ENCODE measurements at places on chromosomes 7 and 10.

GRCh38 chr10:72370201-72370722 lies 15.5 kb upstream of the DNAJB12 start:
- no peak for DNase-seq

DNA sequence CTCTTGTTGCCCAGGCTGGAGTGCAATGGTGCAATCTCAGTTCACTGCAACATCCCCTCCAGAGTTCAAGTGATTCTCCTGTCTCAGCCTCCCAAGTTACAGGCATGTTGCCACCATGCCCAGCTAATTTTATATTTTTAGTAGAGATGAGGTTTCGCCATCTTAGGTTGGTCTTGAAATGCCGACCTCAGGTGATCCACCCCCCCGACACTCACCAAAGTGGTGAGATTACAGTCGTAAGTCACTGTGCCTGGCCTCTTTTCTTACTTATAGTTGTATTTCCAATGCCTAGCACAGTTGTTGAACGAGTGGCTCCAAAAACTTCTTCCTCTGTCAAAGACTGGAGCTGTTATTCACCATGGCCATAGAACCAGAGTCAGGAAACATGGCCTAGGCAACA lies 6.7 kb downstream of the RNF216 start:
- DNase-seq = no peak

- DNase-seq = no peak
Measured at GRCh38 chr7:155729847-155730246, 82.4 kb downstream of the SHH start.

DNA sequence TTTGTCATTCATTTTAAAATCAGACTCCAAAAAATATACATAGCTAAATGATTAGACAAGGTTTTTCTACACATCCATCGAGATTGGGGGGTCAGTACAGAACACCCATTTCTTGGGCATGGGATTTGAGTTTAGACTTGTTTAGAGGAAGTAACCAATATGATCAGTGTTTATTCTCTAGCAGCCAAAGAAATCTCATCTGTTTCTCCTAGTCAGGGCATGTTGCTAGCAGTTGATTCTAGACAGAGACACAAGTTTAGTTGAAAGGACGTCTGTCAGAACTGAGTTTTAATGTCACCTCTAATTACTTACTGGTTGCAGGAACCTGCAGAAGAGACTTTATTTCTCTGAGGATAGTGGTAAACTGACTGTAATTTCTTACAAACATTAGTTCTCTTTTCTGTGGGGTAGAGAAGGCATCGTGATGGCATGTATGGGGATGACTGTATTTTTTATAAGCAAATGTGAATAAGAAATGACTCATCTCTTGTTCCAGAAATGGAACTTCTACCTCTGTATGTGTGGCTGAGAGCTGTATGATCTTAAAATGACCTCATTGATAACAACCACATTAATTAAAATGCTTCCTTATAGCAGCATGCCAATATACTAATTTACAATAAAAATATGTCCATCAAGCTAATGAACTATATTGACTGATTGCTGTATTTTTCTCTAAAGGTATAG lies 30.6 kb upstream of the RHOBTB1 start:
- no peak for DNase-seq

- no peak for DNase-seq
Measured at GRCh38 chr10:128930515-128930914, 536.5 kb upstream of the MGMT start.

- DNase-seq = no peak
Measured at GRCh38 chr7:94778711-94779459, 123.0 kb upstream of the SGCE start.

DNA sequence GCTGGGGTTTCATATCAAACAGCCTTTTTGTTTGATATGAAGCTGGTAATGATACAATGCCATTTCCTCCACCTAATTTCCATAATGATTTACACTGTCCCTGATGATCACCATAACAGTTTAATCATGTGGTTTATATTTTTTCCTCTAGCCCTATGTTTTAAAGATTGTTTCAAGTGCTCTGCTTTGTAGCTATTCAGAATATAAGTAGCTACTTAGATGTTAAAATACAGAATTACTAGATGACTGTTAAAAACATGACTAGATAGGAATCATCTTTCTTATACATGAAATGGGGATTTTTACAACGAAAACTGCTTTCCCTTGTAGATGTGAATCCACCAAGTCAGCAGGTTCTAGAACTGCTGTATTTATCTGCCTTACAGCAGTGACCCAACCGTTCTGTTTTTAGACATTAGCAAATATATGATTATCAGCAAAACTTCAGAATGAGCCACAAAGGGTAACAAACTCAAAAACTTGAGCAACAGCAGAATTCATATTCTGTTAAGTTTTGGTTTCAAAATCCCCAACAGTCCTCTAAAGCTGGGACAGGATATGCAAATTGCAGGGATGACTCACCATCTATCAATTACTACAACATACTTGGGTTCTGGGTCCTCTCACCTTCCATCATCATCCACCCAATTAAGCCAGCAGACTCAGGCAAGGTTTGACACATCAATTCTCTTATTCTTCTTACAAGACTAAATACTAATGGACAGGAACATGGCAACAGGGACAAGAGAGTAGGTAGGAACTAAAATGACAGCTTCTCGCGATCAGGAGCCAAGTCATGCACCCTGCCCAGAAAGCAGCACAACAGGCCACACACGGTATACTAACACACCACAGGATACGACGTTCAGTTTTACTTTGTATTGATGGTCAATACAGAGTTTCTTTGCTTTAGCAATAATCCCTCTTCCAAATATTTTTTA lies 83.9 kb downstream of the PIP4K2A start:
- DNase-seq = no peak

GRCh38 chr10:124493214-124493882 lies 31.7 kb downstream of the LHPP start:
- peak; percentile 2 for DNase-seq

GRCh38 chr10:5453749-5454489 lies 41.6 kb downstream of the NET1 start:
- no peak for DNase-seq

DNA sequence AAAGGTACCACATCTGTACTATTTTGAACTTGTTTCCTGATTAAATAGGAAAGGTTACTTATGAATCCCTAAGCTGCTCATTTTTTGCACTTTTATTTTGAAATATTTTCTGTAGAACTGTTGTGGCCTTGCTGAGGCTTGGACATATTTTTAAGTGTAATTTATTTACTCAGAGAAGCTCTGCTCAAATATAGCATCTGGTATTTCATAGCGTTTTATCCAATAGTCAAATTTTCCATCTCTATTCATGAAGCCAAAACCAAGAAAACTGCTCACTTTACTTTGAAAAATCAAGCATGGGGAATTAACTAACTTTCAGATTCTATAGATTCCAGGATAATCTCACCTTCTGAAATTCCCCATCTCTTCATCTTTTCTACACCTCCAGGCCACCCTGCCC lies 6.6 kb upstream of the FAM3C start:
- no peak for DNase-seq

- DNase-seq = no peak
Measured at GRCh38 chr10:119166118-119166500, 595 bp upstream of the SFXN4 start.

GRCh38 chr7:44393238-44394111 lies 68.1 kb upstream of the CAMK2B start:
- no peak for DNase-seq

DNA sequence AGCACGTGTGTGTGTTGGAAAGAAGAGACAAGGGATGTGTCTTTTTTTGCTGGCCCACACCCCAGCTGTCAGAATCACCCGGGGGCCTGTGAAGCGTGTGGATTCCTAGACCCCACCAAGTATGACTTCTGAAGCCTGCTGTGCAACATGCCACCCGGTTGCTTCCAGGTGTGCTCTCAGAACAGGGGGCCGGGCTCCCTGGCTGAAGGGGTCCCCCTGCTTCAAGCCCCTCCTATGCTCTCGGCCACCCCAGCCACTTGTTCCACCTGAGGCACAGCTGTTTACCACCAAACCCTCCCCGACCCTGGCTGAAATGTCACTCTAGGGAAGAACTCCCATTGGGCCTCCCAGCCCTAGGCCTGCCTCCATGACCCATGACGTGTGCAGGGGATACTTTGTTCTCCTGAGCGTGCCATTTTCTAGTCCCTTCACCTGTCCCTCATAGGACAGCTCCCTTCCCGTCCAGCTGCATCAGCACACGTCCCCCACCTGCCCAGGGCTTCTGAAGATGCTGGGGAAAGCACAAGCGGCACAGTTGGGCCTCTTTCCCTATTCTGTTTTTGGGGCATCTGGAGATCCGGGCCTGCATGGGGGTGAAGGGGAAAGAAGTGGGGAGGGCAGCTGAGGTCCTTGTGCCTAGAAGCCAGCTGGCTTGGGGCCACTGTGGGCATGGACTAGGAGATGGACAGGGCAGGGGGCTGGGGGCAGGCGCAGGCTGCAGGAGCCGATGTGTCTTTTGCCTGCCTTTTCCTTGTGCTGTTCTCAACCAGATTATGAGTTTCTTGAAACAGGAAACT lies 33.3 kb downstream of the CRHR2 start:
- DNase-seq = no peak

DNA sequence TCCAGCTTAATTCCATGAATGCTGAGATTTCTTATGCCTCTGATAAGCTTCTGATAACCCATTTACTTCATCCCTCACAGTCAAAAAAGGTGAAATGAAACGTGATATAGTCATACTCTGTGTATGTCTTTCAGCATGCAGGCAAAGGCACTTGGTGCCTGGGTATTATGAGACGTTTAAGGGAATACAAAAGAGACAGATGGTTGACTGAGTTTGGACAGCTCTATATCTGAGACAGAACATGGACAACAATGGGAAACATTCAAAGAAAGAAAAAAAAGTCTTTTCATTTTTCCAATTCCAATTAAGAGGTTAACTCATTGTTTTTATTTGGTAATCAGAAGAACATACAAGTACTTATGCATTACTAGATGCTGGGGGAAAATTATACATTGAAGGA lies 96.2 kb downstream of the PPP1R17 start:
- DNase-seq = no peak
